ENCODE measurements at places on chromosomes 2 and 18.

DNA sequence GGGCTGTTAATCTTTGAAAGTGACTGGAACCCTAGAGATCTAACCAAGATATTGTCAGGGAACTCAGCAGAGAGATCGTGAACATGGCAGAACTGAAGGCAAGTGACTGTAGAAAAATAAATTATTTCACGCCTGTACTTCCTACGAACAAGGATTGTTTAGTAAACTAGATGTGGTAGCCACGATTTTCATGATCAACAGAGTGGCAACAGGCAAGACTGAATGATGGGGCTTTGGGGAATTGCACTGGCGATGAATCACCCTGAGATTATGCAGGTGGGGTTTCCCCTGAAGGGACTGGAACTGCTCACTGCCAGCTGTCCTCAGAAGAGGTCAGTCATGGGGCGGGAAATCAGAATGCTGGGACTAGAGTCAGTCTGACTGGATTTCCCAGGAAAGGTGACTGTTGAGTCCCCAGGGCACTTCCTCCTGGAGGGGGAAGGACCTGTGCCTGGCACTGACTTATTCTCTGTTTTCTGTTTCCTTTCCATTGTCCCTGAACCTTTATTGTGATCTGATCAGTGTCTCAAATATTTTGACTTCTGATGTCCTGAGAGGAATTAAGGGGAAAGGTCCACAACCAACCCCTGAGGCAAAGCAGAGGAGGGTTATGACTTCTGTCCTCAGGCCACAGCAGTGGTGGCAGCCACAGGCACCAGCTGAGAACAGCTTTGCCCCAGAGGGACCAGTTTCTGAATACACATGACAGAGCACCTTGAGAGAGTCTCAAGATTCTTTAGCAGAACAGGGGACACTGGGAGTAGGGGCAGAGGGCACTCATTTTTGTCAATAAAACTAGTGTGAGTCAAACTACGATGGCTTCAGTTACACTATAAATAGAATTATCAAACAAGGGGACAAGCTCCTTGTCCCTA, 70.0 kb downstream of the NAB1 start:
- no peak for DNase-seq

- DNase-seq, result no peak
Measured at GRCh38 chr2:9547262-9547991, 8.2 kb downstream of the ADAM17 start.

DNA sequence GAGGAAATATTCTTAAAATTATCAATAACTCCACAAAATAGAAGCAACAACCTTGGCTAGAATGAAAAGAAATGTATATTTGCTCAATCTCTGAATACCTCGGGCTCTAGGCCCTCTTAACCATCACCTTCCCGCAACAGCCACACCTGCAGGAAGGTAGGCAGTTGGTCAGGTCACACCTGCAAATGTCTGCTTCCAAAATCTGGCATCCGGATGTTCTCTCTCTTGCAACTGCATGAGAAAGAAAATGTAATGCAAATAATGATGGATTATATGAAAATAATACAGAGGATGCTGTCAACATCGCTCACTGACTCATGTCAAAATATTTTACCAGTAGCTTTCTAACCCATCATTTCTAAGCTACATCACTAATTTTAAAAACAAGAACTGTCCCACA, 148.3 kb downstream of the SATB2 start:
- no peak for DNase-seq

DNA sequence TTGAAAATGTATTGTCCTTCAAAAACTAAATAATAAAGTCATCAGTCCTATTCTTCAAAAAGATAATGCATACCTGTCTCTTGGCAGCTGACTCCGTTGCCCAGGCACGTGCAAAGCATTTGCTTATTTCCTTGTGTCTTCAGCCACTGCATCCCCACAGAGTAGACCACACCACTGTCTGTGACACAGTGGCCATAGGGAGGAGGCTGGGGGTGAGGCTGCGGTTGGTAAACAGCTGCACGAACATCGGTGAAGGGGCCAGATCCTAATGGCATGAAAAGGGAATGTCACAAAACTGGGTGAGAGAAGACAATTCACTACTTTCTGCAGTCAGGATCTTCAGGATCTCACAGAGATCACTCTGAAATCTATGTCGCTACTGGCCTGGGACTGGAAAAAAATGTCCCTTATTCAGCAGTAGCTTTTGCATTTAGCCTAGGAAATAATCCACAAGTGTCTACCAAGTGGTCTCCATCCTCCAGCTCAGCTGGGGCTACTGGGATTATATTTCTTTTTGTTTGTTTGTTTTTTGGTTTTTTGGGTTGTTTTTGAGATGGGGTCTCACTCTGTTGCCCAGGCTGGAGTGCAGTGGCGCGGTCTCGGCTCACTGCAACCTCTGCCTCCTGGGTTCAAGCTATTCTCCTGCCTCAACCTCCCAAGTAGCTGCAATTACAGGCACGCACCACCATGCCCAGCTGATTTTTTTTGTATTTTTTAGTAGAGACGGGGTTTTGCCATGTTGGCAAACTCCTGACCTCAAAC, 10.7 kb downstream of the FN1 start:
- no peak for DNase-seq

GRCh38 chr18:31049189-31049588, 6.6 kb upstream of the DSC3 start:
- DNase-seq, result no peak

GRCh38 chr2:102844911-102845310, 83.1 kb downstream of the TMEM182 start:
- no peak for DNase-seq

GRCh38 chr2:215772003-215772402, 241.3 kb downstream of the MREG start:
- DNase-seq, result no peak

DNA sequence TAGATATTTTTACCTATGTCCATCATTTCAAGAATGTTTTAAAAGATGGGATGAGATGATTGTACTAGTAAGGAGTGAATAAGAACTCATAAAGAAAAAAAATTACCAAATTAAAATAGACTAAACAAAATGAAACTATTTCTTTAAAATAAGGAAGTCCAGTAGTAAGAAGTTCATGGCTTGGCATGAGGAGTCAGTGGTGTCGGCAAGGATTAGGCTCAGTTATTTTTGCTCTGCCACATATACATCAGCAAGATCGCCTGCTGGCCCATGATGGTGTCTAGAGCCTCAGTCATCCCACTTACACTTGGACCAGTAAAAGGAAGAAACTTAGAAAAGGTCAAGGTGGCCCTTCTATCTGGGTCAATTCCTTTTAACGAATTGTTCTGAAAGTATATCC, 300.9 kb upstream of the SLC8A1 start:
- no peak for DNase-seq

- DNase-seq, result no peak
Measured at GRCh38 chr18:48953104-48953706, 2.4 kb upstream of the SMAD7 start.

GRCh38 chr2:239169311-239170048, 231.3 kb downstream of the HDAC4 start:
- no peak for DNase-seq
